ENCODE measurements at places on chromosomes 2 and 18.

- DNase-seq, result no peak
Observed at GRCh38 chr2:239608260-239608659, 207.4 kb upstream of the HDAC4 start.

GRCh38 chr2:119157850-119158511, 570 bp downstream of the C1QL2 start:
- no peak for DNase-seq

GRCh38 chr2:196391149-196391479, 219.7 kb upstream of the STK17B start:
- no peak for DNase-seq

GRCh38 chr2:127067620-127068350, 39.2 kb downstream of the BIN1 start:
- peak; percentile 68 for DNase-seq

DNA sequence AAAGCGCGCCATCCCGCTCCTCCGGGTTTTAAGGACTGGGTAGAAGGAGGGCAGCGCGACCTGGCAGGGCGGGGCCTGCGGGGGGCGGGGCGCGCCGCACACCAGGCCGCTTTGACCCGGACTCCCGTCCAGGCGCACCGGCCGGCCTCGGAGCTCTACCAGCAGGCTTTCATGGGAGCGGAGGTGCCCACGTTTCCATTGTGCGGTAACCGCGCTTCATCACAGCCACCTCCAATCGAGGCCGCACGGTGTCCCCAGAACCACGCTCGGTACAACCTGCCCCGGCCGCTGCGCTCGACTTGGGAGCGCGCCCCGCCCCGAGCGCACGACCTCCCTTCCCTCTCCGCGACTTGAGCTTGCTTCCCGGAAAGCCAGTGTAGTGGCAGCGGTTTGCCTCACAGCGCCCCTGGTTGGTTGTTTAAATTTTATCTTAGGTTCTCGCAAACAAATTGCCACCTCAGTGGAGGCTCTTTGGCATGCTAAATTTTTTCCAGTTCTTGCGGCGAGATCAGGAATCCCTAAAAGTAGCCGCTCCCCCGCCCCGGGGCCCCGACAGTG, 280 bp upstream of the CYP1B1 start:
- DNase-seq, result peak; percentile 74

All from stimulated activated naive CD8-positive, alpha-beta T cell treated with anti-CD3 and anti-CD28 coated beads, Interleukin-15, amount 100 ng/mL, for 72 hours (primary cell).